ENCODE measurements at places on chromosomes 11 and 22.

DNA sequence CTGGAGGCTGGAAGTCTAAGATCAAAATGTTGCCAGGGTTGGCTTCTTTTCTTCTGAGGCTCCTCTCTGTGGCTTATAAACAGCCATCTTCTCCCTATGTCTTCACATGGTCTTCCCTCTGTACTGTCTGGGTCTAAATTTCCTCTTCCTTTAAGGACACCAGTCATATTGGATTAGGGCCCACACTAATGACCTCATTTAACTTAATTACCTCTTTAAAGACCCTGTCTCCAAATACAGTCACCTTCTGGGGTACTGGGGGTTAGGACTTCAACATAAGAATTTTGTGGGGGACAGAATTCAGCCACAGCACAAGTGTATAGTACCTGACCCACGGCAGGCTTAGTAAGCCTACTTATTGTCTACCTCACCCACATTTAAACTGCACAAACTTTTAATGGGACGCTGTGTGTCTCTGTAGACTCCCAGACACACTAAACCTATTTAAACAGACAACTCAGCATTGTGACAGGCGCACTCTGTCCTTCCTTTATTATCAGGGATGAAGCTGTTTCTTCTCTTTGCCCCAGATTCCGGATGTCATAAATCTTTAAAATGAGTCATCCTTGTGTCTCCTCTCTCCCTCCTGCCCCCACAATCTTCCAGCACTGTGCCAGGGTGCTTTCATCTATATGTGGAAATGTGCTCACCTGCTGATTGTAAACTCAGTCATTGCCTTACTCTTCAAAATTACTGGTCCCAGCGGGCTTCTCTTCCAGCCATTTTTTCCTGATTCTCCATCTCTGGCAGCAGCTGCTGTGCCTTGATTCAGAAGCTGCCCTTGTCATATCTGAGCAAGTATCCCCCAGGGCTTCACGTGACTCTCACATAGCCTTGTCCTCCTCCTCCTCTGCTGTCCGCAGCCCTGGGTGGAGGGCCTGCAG lies 5.4 kb upstream of the MAPK8IP1 start:
- DNase-seq: no peak

- no peak for DNase-seq
Observed at GRCh38 chr11:133796043-133796795, 49.1 kb downstream of the SPATA19 start.

GRCh38 chr11:34609850-34610249 lies 11.0 kb upstream of the EHF start:
- DNase-seq: no peak

DNA sequence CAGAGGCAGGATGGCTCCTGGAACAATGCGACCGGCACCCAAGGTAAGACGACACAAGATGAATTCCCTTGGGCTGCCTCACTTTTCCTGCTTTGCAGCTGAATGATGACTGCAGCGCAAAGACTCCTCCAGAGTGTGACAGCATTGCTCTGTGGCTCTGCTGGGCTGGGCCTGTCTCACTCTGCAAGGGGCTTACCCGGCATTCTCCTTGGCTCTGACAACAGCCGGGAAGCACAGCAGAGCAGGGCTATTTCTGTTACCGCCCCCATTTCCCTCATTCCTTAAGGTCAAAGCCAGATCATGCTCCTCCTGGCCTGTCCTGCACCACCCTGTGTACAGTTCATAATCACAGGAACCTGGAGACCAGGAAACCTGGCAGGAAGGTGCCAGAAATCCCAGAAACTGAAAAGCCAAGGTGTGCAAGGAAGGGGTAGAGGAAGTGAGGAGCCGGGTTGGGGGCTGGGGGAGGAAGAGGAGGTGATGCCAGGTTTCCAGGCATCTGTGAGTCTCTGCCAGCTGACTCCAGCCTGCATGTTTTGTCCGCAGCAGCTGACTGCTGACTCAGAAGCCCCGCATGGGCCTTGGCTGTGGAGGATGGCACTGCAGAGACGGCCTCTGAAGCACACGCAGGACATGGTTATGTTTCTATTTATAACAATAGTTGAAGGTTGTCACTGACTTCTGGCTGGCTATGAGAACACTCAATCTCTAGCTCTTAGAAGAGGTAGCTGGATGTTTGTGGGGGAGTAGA lies 113.6 kb downstream of the MICAL3 start:
- peak; percentile 89 for DNase-seq

DNA sequence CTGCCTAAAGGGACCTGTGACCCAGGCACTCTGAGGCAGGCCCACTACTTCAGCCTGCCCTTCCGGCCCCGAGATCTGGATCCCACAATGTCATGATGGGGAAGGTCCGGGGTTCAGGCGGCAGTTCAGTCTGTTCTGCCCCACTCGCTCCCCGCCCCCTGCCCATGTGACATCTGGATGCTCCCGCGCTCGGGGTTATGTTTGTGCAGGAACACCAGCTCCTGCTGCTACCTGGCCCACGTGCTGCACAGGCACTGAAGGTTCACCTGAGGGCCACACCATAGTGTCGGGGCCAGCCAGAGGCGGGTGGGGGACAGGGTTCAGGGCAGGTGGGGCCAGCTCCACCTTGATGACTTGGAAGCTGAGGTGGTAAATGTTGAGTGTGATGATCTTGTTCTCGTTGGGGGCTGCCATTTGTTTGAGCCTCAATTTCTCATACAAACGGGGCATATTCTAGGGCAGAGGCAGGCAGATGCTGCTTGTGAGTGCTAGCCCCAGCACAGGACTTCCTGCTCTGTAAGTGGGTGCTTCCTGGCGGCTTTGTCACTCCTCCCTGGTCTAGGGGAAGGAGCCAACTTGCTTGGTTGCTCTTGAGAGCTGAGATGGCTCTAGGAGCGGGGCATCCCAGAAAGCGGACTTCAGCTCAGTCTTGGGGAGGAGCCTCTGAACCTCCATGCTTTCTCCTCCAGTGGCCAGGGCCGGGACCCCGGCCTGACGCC lies 4.4 kb upstream of the SIPA1 start:
- DNase-seq: no peak

DNA sequence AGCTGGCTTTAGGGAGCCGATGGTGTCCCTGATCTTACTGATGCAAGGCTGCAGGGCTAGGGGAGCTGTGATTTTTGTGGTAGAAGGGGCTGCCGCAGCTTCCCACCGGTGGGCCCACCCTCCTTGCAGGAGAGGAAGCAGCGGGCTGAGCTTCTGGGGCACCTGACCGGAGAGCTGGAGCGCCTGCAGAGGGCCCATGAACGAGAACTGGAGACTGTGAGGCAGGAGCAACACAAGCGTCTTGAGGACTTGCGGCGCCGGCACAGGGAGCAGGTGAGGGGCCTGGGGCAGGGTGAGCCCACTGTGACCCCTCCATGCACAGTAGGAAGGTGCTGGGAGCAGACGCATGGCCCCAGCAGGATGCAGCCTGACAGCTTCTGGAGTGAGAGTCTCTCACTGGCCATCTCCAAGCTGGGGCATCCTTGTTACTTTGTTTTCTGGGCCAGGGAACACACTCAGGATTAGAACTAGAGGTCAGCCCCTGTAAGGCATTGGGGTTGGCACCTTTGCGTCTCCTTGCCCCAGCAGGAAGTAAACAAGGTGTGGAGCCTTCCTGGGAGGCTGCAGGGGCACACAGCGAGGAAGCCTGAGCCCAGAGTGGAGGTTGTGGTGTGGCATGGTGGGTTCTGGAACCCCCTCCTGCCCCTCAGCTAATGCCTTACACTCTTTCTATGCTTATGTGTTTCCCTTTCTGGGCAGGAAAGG lies 66.7 kb downstream of the CEP164 start:
- no peak for DNase-seq

DNA sequence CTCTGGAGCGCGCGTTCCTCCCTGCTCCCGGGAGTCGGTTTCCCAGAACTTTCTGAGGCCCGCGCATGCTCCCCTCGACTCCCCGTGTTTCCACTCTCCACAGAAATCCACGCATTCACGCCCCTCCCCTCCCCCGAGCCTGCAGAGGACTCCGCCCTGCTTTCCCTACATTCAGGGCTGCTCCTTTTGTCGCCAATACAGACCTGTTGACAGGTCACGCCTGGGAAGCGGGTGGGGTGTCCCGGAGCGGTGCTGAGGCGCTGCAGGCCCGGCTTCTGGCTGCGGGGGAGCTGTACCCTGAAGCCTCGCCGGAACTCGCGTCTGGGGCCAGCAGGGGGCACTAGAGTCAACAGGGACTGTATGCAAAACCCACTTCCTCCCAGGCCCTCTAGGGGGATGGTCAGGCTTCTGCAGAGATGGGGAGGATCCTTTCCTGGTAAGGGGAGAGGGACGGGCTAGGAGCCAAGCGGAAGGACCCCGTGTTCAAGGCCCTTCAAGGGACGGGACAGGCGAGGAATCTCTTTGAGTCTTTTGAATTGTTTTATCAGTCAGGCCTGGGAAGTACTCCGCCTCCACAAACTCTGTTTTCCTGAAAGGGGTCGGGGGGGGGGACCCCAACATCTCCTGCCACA lies at the start of gene PRAME:
Gene PRAME, minus strand, starts transcription at position 294 of the 632 bp plus-strand sequence. CDS start 2,433 bp downstream, outside the sequence.
- peak; percentile 38 for DNase-seq

DNA sequence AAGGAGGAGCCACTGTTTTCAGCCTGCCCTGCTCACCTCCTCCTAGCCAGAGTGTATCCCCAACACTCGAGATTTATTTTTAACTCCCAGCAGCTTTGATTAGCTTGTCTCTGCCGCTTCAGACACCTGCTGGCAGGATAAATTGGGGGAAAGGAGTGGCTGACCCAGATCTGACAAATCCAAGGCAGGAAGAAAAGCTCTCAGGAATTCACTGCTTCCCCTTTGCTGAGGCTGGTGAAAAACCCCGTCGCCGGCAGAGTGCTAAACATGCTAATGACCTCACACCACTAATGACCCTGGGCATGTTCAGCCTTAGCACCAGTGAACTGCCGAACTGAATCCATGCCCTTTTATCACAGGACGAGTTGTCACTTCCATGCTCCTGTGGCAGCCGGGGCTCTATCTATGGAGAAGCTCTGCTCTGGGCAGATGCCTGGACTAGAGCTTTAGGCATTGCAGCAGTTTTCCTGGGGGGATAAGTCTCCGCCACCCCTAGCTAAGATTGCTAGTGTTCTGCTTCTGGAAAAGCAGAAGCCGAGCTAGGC lies 52.2 kb downstream of the FEZ1 start:
- no peak for DNase-seq

DNA sequence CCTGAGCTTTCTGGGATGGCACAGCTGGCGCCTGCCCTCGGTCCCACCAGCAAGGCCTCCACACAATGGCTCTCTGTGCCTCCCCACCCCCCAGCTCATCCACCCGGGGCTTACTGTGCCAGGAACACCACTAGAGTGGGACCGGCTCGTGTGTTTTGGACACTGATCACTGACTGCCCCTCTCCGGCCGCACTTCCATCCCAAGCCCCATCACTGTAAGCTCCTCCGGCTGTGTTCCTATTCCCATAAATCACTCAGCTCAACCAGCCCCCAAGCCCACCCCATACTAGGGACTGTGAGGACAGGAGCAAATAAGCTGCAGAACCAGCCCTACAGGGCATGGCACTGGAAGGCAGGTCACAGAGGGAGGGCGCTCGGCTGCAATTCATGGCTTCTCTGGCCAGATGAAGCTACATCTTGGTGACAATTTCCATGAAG lies 7.3 kb downstream of the APBB1 start:
- DNase-seq: no peak

DNA sequence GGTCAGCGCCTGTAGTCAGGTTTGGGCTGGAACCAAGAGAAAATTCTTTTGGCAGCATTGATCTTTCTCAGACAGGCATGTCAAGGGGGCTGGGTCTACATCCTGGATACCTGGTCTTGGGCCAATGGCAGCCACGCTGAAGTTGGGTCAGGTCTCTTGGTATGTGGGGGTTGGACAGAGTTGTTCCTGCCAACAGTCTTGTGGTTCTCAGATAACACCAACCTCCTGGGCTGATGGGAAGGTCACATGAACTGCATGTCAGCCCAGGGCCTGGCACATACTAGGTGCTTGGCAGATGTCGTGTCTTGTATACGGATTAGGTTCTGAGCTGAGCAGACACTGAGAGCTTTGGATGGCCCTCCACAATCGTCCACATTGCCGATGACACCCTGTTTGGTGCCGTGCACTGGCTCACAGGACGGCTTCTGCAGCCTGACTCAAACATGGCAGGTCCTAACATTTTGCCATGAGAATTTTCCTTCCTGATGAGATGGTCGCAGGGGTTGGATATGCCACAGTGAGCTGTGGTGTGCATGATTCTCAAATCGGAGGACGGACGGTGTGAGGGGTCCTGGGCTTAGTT lies 42.0 kb downstream of the FBLN1 start:
- no peak for DNase-seq

GRCh38 chr11:125279676-125280418 lies 115.3 kb downstream of the PKNOX2 start:
- no peak for DNase-seq

DNA sequence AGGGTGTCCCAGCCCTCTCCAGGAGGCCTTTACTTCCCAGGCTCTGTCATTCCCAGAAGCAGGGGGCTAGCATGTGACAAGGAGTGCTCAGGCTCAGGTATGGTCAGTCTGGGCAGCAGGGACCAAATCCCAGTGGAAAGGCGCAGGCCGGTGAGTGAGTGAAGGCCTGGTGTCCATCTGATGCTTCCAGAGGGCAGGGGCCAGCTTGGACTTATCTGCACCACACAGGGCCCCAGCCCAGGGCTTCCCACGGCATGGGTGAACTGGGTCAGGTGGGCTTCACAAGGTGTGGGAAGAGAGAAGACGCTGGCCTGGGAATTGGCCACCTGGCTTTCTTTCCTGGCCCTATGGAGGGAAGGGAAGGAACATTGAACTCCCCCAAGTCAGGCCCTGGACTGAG lies 20.4 kb upstream of the APOBEC3A start:
- DNase-seq: no peak

DNA sequence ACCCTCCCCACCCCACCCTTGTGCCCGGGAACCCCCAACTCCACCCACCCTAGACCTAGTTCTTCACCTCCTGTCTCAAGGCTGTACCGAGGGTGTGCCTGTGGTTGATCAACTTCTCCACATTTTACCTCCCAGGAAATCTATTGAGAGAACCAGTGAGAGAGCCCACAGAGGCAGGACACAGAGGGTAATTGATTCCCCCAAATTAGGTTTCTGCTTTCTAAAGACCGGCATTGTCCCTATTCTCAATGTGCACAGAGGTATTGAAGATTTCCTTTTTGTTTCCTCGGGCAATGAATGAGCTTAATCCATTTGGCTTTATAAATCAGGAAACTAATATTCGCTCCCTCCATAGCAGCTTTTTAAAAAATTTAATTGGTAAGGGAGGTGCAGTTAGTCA lies 6.0 kb upstream of the LMO1 start:
- no peak for DNase-seq

DNA sequence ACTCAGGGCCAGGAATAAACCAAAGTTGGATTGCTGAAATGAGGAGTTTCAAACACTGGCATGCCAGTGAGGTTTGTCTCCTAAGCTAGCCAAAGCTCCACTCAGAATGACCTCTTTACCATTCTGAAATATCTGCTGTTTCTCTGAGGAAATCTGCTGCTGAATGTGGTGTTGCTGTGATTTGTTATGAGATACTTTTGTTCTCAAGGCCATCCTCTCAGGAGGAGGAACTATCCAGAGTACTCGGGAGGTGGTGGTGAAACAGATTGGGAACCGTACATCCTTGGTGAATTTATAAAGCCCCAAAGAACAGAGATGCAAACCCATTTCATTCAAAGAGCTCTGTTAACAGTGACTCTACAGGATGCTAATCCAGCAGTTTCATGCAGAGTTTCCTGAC lies 50.5 kb downstream of the BDNF start:
- no peak for DNase-seq

GRCh38 chr11:134516529-134516928 lies 104.5 kb upstream of the B3GAT1 start:
- no peak for DNase-seq

- DNase-seq: no peak
Observed at GRCh38 chr11:79594834-79595233, 154.0 kb upstream of the TENM4 start.

- DNase-seq: peak; percentile 73
Observed at GRCh38 chr11:45918331-45918941, 759 bp upstream of the PEX16 start.
